Activated naive CD4-positive, alpha-beta T cell treated with anti-CD3 and anti-CD28 coated beads for 36 hours (primary cell): ENCODE measurements at places on chromosomes 2 and 18. TPM values are rescaled to one million over a fixed set of nuclear protein-coding genes. Genes with fewer than 3 reads are reported as not detected.
A peak's percentile ranks its signal among the peaks of the same experiment; 100 is the strongest.

- no peak for DNase-seq
Observed at GRCh38 chr18:5772306-5773105, 122.8 kb downstream of the TMEM200C start.

DNA sequence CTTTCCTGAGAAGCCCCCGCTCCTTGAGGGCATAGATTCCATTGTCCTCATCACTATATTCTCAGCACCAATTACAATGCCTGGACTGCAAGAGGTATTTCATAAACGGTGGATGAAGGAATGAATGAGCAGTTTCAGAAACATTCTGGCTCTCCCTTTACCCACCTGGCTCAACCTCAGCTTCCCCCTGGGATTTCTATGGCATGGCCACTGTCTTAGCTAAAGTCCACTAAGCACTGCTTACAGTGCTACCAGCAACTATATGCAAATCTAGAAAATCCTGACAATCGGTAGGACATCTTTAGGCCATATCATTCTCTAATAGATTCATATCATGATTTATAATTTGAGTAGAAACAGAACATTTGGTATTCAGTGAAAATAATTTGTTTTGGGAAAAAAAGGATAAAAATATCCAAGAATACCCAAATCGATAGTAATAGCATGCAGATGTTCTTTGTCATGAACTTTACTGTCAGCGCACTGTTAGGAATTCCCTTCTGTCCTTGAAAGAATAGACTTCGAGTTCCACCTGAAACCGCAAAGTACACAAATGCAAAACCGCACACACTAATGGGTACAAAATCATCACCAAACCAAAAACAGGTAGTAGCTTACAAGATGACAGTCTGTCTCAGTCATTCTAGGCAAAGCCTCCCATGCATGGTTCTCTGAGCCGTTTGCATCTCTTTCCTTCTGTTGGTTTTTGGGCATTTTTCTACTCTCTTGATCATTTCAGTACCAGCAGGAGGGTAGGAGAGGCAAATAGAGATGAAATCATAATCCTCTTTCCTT lies 303.6 kb upstream of the ID2 start:
- no peak for DNase-seq

DNA sequence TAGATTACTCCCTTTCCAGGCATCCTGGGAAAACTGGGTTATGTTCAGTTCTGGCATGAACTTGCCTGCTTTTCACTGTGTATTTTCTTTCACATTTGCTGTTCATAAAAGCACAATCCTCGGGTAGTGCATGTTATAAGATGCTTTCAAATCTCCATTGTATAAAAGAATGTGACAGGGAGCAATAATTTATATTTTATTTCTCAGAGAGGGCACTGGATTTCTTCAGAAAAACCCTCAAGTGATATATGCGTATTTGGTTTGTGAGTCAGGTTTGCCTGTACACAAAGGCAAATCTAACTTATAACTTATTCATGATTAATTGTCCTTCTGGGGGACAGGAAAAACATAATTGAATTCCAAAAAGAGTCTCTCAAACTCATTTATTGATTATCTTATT lies 440.7 kb upstream of the MMADHC start:
- DNase-seq: no peak

DNA sequence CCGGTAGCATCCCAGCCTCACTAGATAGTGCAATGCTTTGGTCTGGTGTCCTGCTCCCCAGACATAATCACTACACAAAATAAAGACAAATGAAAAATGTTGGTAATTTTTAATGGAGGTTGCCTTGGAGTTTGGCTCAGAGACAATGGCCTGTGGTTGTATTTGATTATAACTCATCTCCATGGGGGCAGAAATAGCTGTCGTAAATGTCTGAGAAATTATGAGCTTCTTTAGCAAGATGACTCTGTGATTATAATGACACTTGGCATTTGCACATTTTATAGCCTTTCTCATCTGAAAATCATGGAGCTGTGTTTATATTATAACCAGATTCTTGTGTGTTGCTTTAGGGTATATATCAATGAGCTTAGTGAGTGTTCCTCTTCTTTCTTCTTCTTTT lies 1779.7 kb upstream of the CELF4 start:
- no peak for DNase-seq

DNA sequence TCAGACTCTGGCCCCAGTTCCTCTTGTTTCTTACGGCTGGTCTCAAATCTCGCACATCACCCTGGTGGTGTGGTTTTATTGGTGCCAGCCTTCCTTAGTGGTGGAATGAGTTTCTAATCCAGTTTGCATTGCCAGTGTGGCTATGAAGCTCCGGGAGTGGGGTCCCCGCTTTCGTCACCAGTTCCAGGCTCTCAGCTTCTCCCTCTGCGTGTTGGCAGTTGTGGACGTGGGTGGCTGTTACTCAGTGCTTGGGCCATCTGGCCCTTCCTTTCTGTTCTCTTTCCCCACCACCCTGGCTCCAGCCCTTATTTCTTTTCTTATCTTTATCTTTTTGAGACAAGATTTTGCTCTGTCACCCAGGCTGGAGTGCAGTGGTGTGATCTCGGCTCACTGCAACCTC lies 30.1 kb downstream of the EFR3B start:
- no peak for DNase-seq

GRCh38 chr2:223870840-223871611 lies 33.6 kb upstream of the AP1S3 start:
- no peak for DNase-seq

DNA sequence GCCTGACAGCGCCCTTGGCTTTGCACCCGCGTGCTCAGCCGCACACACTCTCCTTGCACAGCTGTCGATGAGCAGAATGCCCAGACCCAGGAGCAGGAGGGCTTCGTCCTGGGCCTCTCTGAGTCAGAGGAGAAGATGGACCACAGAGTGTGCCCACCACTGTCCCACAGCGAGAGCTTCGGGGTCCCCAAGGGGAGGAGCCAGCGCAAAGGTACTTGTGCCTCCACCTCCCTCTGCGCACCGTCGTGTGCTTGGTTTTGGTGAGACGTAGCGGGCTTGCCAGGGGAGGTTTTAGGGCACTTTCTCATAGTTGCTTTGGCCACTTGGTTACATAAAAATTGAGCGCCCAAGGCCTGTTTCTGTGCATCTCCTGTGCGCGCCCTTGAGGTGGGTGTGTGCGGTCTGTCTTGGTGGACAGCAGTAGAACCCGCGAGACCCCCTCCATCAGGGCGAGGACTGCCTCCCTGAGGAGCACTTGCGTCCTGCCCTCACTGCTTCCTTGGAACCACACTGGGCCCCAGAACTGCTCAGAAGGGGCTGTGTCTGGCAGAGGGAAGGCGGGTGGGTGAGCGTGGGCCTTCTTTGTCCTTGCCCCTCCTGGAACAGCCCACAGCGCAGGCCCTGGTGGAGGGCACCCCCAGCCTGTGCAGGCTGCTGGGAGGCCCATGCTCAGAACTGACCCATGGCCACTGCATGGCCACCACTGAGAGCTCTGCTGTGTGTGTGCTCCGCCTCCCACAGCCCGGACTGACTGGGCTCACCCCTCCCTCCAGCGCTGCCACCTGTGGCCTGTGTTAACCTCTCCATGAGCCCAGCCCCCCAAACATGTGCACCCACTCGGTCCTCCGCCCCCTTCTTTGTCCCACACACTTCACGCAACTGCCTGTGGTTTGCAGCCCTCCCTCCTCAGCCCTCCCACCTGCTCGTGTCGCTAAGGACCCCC lies 95.9 kb downstream of the DGKD start:
- no peak for DNase-seq

GRCh38 chr2:10393640-10393982 lies 54.5 kb downstream of the ODC1 start:
- no peak for DNase-seq

- DNase-seq: no peak
Observed at GRCh38 chr2:12903272-12903671, 186.5 kb downstream of the TRIB2 start.

GRCh38 chr2:25894135-25894830 lies 16.0 kb upstream of the ASXL2 start:
- DNase-seq: no peak

- peak; percentile 95 for DNase-seq
Observed at GRCh38 chr2:43226558-43226954, at the start of gene ZFP36L2. Gene ZFP36L2 (minus strand): TSS chr2:43226606. CDS start chr2:43226315, 291 bp downstream.

DNA sequence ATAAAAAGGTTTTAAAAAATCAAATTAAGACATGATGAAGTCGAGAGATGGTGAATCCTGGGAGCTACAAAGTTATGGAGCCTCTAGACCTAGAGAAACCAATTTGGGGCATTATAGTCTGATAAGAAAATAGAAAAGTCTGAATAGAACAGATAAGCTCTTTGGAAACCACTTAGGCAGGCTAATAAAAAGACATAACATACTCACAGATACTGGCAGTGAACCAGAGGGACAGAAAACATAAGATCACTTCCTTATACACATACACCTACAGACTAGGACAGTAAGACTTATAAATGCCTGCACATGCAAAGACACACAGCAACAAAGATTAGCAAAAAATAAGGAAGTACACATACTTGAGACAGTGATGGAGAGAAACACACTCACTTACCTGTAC lies 20.0 kb downstream of the SMC6 start:
- DNase-seq: no peak

- DNase-seq: no peak
Observed at GRCh38 chr2:196420143-196420542, 219.4 kb upstream of the CCDC150 start.

GRCh38 chr2:67451086-67451832 lies 54.1 kb downstream of the ETAA1 start:
- no peak for DNase-seq

GRCh38 chr2:88195246-88195645 lies 25.1 kb downstream of the THNSL2 start:
- DNase-seq: no peak

- DNase-seq: no peak
Observed at GRCh38 chr2:98533547-98533946, 74.8 kb downstream of the COA5 start.

The FASTKD1 gene
- 41.3 TPM for total RNA-seq

The LYPD6B gene
- total RNA-seq: not detected

The ODC1 gene
- 174 TPM for total RNA-seq

The IL36B gene
- not detected for total RNA-seq

The SLC11A1 gene
- not detected for total RNA-seq

The CNTNAP5 gene
- not detected for total RNA-seq

The EMILIN1 gene
- total RNA-seq: 0.29 TPM

The AOX1 gene
- total RNA-seq: 0.45 TPM

The CCL20 gene
- 9.6 TPM for total RNA-seq

The CCDC74A gene
- total RNA-seq: 6.8 TPM

The COBLL1 gene
- total RNA-seq: not detected

The TMEM37 gene
- not detected for total RNA-seq
